ENCODE measurements at places on chromosomes 4 and X.

GRCh38 chrX:101617211-101618191 is at the start of gene ARMCX6:
Gene ARMCX6 (minus strand): TSS chrX:101618000. CDS start chrX:101616620, 1,380 bp downstream.
- DNase-seq: peak; percentile 62

DNA sequence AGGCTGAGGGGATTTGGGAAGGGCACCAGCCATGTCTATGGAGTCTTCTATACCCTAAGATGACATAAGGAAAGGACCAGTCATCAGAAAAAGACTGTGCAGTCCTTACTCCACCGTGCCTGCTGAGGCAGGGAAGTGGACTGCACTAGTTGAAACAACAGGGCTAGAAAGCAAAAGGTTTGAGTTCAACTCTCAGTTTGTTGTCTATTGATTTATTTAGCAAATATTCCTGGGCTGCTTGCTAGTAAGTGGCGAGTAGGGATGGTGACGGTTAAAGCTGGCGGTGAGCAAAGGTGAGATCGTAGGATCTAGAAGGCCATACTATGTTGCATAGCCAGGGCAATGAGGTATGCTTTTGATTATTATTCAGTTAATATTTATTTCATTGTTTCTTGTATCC is 110.1 kb downstream of the SMIM20 start:
- DNase-seq: no peak

GRCh38 chr4:36214735-36215485 is 29.4 kb downstream of the ARAP2 start:
- DNase-seq: no peak

- no peak for DNase-seq
Observed at GRCh38 chr4:47194036-47194737, 162.8 kb downstream of the GABRB1 start.

GRCh38 chr4:99642725-99643489 is 14.7 kb downstream of the C4orf54 start:
- no peak for DNase-seq

DNA sequence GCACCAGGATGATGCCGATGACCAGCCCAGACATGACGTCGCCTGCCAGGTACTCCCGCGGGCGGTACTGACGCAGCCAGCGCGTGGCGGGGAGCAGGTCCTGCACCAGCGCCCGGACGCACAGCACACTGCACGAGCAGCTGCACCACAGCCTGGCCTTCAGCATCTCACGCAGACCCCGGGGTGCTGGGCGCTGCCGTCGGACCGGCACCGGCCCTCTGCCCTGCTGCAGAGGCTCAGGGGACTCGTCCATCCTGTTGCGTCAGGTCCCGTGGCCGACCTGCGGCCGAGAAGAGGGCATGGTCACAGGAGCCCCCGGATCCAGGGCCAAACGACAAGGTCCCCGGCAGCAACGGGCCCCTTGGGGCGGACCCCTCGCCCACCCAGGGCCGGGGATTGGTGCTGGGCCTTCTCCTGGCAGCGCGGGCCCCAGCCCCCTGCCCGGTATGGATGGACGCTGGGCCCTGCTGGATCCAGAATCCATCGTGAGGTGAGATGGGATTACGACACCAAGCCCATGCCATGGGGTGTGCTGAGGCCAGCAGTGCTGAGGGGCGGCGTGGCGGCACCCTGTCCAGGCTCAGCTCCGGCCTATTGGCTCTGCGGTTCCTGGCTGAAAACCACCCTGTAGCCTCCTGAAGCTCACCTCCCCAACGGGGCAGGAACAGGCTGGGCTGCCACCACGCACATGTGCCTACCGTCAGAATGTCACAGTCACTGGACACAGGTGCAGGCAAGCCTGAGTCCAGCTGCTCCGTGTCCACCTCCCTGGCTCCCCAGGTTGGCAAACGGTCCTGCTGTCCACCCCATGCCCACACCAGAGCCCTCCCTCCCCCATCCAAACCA is 1.5 kb downstream of the SLC26A1 start:
- no peak for DNase-seq

DNA sequence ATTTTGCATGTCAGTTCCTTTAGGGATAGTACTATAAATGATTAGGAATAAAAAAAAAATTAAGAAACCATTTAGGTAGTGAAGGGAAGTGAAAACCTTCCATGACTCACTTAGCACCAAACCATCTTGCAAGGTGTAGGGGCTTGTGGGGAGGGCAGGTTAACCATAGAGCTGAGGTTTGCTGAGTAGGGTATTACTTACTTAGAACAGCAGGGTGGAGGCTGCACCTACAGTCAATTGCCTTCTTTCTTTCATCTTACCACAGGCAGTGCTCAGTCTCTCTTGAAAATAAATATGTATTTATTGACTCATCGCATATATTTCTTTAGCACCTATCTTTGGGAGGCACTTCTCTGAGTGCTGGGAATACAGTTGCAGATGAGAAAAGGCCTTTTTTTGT is 104.9 kb upstream of the GIMD1 start:
- no peak for DNase-seq

DNA sequence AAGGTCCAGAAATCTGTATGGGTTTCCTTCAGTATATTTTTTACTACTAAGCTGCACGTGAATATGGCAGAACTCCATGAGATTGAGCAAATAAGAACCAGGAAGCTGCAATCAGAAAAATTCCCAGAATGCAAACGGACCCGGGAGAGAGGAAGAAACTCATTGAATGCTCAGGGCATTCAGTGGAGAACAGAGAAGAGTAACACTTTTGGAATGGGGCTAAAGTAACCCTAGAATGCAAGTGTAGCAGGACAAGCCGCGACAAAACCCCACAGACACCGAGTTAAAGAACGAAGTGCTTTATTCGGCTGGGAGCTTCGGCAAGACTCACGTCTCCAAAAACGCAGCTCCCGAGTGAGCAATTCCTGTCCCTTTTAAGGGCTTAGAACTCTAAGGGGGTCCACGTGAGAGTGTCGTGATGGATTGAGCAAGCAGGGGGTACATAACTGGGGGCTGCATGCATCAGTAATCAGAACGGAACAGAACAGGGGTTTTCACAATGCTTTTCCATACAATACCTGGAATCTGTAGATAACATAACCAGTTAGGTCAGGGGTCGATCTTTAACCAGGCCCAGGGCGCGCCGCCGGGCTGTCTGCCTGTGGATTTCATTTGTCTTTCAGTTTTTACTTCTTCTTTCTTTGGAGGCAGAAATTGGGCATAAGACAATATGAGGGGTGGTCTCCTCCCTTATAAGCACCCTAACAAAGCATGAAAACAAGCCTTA is 56.4 kb downstream of the RAB28 start:
- no peak for DNase-seq

- no peak for DNase-seq
Observed at GRCh38 chrX:72396117-72396516, 90.4 kb upstream of the CITED1 start.

DNA sequence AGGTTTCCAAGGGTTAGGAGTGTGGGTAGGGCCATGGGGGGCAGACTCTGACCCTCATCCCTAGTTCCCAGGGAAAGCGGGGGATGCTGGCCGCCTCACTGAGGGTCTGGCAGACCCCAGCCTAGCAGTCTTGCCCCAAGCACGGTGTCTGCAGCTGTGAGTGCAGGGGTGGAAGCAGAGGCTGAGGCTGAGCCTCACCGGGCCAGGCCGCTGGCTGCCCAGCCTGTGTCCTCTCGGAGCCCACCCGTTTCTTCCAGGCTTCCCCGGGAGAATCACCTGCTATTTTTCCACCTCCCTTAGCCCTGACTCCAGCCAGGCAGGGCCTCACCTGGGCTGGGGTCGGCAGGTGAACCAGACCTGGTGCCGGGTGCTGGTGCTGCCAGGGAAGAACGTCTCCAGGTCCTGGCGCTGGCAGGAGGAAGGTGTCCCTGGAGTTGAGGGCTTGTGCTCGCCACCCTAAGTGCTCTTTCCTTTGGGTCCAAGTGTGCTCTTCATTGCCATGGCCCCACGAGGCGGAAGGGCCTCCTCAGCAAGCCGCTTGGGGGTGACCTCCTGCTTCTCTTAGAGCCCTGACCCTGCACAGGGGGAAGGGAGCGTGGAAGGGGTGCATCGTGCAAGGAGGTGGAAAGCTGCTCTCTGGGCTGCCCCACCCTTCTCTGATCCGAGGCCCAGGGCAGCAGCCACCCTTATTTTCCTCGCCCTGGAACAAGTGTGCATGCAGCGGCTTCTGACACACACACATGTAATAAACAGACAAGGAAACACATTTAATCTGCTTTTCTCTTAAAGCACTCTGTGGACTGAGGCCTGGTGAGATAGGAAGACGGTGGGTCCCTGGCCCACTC is 112.7 kb downstream of the FAM53A start:
- no peak for DNase-seq

GRCh38 chrX:41397768-41398167 is 49.4 kb upstream of the NYX start:
- DNase-seq: no peak

DNA sequence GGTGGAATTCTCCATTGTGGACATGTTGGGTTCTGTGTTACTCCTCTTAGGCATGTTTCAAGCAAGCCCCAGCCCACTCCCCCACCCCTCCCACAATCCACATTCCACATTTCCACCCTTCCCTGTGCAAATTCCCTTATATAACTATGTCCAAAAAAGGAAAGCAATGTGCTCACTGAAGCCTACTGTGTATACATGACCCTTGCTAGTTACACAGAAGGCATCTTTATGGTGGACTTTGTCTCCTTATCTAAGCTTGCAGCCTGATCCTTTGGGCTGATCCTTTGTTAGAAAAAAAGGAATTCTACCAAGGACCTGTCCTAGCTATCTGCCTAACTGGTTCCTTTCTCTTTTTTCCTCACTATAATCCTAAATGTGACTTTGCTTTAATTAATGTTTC is 796.8 kb downstream of the NLGN4X start:
- DNase-seq: no peak

DNA sequence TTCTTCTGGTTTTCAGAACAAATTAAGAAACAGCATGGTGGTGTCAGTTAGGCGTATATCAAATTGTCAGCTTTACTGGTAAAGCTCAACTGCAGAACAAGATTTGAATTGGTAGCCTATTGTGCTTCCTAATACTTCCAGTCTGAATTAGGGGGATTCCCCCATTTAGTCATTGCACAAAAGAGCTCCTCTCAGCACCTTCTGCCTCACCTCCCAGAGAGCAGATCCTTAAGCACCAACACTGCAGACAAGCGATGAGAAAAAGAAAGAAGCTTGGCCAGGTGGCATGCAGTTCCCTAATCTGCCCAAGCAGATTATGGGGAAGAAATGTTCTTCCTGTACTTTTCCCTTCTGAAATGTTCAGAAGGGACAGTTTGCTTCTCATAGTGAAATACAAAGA is 9.2 kb downstream of the MAP9 start:
- no peak for DNase-seq

- no peak for DNase-seq
Observed at GRCh38 chr4:15333692-15334633, 93.9 kb upstream of the C1QTNF7 start.

DNA sequence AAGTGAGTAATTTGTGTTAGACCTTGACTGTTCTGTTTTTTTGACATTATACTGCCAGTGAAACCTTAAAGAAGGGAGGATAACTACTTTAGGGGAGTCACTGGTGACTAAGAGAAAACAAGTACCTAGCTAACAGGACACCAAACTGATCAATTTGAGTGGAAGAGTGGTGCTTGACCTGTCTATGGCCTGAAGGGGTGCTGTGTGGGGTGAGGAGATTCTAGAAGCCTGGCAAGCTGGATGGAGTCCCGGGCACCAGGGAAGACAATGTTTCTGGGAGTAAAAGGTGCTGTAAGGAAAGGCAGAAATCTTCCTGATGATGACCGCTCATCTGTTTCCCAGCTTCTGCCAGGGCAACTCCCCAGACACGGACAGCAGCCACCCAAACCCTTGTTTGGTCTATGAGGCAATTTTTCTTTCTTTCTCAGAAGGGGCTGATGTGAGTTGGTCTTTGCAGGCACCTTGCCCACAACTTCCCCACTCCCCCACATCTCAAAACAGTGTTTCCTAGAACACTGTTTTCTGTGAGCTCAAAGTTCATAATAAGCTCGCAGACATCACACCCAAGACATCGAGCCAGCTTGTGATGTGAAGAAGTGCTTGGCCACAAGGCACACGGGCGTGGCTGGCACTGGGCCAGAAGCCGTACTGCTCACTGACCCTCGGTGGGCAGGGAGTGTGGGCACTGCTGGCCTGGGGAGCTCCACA is 4.6 kb downstream of the TXK start:
- no peak for DNase-seq

- DNase-seq: no peak
Observed at GRCh38 chr4:75254745-75255144, 259.5 kb downstream of the RCHY1 start.

DNA sequence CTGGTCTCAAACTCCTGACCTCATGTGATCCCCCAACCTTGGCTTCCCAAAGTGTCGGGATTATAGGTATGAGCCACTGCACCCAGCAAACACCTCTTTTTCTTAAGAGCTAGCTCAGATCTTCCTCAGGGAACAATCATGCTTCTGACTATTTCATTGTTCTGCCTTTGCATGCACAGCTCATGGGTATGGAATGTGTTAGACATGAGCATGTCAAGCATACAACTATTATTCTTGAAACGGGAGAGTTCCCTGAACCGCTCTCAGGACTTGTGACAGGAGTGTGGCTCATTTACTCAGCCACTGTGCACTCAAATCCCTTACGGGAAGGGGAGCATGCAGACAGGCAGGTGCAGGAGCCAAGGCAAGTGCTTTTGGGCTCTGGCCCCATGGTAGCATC is 231.7 kb upstream of the TAPT1 start:
- DNase-seq: no peak

DNA sequence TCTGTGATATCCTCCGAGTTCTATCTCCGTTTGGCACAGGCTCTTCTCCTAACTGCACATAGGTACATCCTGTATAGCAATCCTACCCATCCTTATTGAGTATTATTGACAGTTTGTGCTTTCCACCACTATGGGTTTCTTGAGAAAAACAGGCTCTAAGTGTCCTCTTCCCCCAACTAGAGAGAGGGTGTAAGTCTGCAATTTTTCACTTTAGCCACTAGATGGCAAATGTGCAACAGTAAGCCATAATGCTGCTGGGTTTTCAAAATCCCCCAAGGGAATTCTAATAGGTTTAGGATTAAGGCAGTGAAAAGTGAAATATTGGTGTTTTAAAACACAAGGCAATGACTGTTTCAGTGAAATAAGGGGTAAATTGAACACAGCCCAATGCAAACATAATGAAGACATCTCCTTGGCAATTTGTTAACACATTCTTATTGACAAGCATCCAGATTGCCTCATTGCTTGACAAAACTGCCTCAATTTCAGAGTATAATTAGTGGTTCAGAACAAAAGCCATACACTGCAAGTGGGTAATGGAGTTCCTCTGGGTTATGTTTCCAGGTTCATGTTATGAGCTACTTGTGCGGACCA is 239.0 kb upstream of the HTR2C start:
- DNase-seq: no peak

DNA sequence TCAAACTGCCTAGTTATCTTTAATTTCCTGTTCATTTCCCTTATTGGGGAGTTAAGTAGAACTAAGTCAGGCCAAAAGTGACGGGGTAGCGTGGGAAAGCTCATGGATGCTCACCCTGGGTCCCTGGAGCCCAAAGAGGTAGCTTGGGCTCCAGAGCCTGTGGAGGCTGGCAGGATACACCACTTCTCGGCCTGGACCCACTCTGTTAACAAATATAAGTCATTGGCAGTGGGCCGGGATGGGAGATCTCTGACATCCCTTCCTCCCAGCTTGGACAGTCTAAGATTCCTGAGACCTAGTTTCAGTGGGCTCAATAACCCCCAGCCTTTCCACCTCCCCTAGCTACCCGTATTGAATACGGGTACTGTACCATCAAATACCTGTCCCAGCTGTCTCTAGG is 106.1 kb downstream of the EFNB1 start:
- no peak for DNase-seq

All from CD8-positive, alpha-beta memory T cell (primary cell).